ENCODE measurements at places on chromosomes 11 and 22. TPM values are rescaled to one million over a fixed set of nuclear protein-coding genes. Genes with fewer than 3 reads are reported as not detected.

Gene TMEM121B
- total RNA-seq, result 0.25 TPM

Gene PRR33
- total RNA-seq, result not detected

Gene MYOD1
- not detected for total RNA-seq

Gene DRICH1
- not detected for total RNA-seq

Gene CASP12
- not detected for total RNA-seq

Gene TMEM151A
- not detected for total RNA-seq

Gene CATSPERZ
- total RNA-seq, result not detected
